ENCODE measurements at places on chromosomes 16 and 17.

GRCh38 chr17:79820959-79821330 is 18.3 kb downstream of the CBX4 start:
- no peak for DNase-seq

- DNase-seq, result peak; percentile 91
Measured at GRCh38 chr17:43367737-43368242, 31.0 kb upstream of the ARL4D start.

- DNase-seq, result no peak
Measured at GRCh38 chr17:39651923-39652586, 13.1 kb upstream of the TCAP start.

DNA sequence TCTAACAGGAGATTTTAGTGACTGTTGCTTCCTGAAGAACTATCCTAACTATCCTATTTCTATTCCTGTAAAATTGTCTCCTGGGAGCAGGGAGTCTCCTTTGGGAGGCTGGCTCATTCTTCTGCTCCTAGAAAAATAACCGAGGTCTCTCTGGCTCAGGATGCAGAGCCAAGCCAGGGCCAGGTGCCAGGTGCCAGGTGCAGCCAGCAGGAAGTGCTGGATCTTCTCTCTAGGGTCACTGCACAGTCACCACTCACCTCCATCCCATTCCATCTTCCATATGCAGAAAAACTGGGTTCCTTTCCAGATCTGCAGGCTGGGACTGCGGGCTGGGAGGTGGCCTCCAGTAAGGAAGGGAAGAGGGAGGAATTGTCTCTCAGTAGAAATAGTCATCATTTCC is 3.8 kb upstream of the TMC7 start:
- DNase-seq, result no peak

DNA sequence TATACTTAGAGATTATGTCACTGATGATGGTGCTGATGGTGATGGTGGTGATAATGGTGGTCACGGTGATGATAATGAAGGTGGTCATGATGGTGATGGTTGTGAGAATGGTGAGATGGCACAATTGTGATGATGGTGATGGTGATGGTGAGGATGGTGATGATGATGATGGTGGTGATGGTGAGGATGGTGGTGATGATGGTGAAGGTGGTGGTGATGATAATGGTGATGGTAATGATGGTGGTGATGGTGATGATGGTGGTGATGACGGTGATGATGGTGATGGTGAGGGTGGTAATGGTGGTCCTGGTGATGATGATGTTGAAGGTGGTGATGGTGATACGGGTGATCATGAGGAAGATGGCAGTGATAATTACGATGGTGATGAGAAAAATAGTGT is 5.5 kb upstream of the CDT1 start:
- no peak for DNase-seq

GRCh38 chr16:30054959-30055553 is 10.5 kb upstream of the ALDOA start:
- DNase-seq, result no peak
